Activated CD4-positive, alpha-beta memory T cell treated with anti-CD3 and anti-CD28 coated beads, Interleukin-2, amount 10 ng/mL, durations not matched to agents 7 days and 5 days (primary cell): ENCODE measurements at places on chromosomes 1 and 21. TPM values are rescaled to one million over a fixed set of nuclear protein-coding genes. Genes with fewer than 3 reads are reported as not detected.

DNA sequence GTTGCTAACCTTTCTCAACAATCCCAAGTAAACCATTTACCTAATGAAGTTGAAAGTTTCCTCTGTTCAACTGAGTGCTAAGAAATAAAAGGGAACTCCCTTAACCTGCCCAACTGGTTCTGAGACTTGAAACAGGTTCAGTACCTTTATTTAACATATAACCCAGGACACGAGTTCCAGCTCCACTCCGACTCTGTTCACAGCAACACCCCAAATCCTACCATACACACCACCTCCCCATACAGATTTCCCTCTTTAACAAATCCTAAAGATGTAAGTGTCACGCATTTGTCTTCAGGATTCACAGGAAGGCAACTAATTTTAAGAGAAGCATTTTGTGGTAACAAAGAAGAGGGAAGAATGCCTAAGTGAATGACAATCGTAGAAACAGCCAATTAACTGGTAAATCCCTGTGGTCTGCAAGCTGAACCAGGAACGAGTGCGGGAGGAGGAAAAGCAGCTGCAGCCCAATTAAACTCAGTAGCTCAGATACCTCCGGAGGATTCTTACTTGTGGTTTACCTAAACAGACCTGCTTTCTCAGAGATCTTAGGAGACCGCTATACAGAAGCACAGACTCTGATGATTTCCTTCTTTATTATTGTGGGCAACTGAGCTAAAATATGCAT lies 134.5 kb upstream of the MAGI3 start:
- no peak overlapping the region for H3K27ac ChIP-seq
- peaks cover 35% of the 10 kb centered on the region for H3K27me3 ChIP-seq
- no peaks in the 10 kb centered on the region for H3K36me3 ChIP-seq
- DNase-seq = no peak
- no peak overlapping the region for H3K4me3 ChIP-seq

- no peaks in the 10 kb centered on the region for H3K4me1 ChIP-seq
- peaks cover 30% of the 10 kb centered on the region for H3K27me3 ChIP-seq
- H3K36me3 ChIP-seq = no peaks in the 10 kb centered on the region
- no peak overlapping the region for H3K4me3 ChIP-seq
Observed at GRCh38 chr1:36737038-36737555, 254.4 kb upstream of the CSF3R start.

GRCh38 chr1:66401244-66401643 lies 132.7 kb upstream of the SGIP1 start:
- DNase-seq = no peak
- no peaks in the 10 kb centered on the region for H3K36me3 ChIP-seq
- no peaks in the 10 kb centered on the region for H3K27me3 ChIP-seq
- H3K4me1 ChIP-seq = peaks cover 31% of the 10 kb centered on the region
- no peak overlapping the region for H3K4me3 ChIP-seq
- H3K27ac ChIP-seq = no peak overlapping the region

GRCh38 chr1:201748335-201748734 lies 80.6 kb upstream of the IPO9 start:
- no peak overlapping the region for H3K4me3 ChIP-seq
- no peak overlapping the region for H3K27ac ChIP-seq
- no peaks in the 10 kb centered on the region for H3K36me3 ChIP-seq
- DNase-seq = no peak
- peaks cover 11% of the 10 kb centered on the region for H3K4me1 ChIP-seq

DNA sequence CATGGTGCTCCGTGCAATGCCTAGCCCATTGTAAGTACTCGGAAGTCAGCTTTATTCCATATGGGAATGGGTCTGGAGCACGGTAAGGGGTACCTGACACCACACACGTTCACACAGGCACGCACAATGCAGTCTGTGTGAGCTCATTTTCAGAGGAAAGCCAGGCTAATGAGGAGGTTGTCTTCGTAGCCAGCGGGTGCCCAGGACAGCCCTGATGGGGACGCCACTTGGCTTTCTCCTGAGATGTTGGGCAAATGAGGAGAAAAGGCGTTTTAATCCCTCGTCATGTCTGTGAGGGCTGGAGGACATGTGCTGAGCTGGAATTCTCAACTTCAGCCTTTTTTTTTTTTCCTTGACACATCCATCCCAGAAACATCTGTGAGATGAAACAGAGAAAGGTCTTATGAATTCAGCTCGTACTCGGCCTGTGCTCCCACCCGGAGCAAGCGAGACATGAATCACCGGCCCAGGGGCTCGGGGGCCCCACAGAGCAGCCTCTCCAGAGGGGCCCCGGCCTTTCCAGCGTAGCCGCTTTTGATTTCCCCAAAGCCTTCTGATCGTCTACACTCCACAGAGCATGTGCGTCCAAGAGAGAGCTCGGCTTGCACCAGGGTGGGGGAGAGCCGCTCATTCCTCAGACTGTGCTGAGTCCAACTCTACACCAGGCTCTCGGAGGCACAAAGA lies 125.1 kb downstream of the EPHB2 start:
- no peak overlapping the region for H3K27ac ChIP-seq
- no peaks in the 10 kb centered on the region for H3K36me3 ChIP-seq
- no peak for DNase-seq
- no peaks in the 10 kb centered on the region for H3K4me1 ChIP-seq

- H3K4me3 ChIP-seq = no peak overlapping the region
- H3K4me1 ChIP-seq = peaks cover 3% of the 10 kb centered on the region
- no peaks in the 10 kb centered on the region for H3K36me3 ChIP-seq
Observed at GRCh38 chr1:89429062-89429461, 65.2 kb downstream of the GBP6 start.

DNA sequence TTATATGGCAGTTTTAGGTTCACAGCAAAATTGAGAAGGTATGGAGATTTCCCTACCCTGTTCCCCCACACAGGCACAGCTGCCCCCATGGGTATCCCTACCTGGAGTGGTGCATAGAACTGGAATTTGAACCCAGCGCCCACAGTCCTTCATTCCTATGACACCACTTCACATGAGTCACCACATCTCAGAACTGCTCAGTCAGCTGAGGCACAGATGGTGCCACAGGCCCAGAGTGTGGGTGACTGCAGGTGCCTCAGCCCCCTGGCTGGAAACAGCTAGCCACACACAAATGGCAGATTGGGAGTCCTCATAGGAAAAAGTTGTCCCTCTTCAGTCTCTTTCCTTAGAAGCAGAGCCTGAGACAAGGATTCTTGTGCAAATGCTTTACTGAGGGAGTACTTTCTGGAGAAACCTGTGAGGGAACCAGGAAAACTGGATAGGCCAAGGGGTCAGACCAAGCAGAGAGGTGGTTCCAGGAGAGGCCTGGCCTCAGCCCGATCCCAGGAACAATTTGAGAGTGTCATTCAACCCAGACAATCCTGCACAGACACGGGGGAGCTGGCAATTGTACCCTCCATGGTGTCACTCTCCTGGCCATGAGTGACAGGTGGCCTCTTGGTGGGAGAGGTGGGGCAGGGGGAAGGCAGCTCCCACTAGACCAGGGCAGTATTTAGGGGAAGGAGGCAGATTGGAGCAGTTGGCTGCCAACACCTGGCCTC lies 6.9 kb downstream of the PLA2G2D start:
- peaks cover 6% of the 10 kb centered on the region for H3K27me3 ChIP-seq
- DNase-seq = no peak
- H3K4me3 ChIP-seq = no peak overlapping the region
- H3K4me1 ChIP-seq = no peaks in the 10 kb centered on the region

DNA sequence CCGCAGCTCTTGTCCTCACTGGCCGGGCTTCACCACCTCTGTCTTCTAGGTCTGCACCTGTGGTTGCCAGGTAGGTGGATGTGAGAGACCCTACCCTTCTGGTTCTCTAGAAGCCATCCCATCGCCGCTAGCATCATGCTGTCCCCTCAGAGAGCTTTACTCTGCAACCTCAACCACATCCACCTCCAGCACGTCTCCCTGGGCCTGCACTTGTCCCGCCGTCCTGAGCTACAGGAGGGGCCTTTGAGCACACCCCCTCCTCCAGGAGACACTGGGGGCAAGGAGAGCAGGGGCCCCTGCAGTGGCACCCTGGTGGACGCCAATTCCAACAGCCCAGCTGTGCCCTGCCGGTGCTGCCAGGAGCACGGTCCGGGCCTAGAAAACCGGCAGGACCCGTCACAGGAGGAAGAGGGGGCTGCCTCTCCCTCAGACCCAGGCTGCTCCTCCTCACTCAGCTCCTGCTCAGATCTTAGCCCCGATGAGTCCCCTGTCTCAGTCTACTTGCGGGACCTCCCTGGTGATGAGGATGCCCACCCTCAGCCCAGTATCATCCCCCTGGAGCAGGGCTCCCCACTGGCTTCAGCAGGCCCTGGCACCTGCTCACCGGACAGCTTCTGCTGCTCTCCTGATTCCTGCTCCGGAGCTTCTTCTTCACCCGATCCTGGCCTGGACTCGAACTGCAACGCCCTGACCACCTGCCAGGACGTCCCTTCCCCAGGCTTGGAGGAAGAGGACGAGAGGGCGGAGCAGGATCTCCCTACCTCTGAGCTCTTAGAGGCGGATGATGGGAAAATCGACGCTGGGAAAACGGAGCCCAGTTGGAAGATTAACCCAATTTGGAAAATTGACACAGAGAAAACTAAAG lies 1.2 kb downstream of the RUSC1 start:
- no peak for DNase-seq
- peaks cover 50% of the 10 kb centered on the region for H3K4me1 ChIP-seq
- peak overlapping the region; percentile 66 for H3K4me3 ChIP-seq
- peak overlapping the region; percentile 19 for H3K27ac ChIP-seq

- no peak for DNase-seq
- H3K4me3 ChIP-seq = no peak overlapping the region
- no peaks in the 10 kb centered on the region for H3K36me3 ChIP-seq
- no peaks in the 10 kb centered on the region for H3K4me1 ChIP-seq
- no peak overlapping the region for H3K27ac ChIP-seq
- peaks cover 2% of the 10 kb centered on the region for H3K27me3 ChIP-seq
Observed at GRCh38 chr1:29864431-29865022, 628.2 kb downstream of the PTPRU start.

GRCh38 chr1:54973205-54973921 lies 7.1 kb upstream of the TMEM61 start:
- H3K27me3 ChIP-seq = peaks cover 39% of the 10 kb centered on the region
- no peak overlapping the region for H3K4me3 ChIP-seq

DNA sequence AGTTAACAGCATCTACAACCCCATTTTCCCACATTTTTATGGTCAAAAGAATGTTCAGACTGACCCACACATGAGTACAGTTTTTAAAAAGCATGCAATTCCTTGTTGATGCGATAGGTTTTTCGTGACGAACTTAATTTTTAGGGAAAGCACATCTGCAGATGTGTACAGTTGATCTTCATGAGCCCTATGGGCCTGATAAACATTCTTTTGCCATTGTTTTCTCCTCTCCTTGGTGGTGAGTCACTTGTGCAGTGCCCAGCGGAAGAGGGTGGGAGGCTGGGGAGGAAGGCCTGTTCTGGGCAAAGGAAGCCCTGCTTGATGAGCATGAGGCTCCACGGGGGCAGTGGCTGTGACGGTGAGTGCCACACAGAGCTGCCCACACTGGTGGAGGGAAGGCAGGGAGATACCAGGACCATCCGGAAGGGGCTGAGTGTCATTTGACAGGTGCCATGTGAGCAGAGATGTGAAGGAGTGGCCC lies 5.3 kb downstream of the ARF1 start:
- DNase-seq = peak; percentile 42
- no peaks in the 10 kb centered on the region for H3K27me3 ChIP-seq
- H3K27ac ChIP-seq = peak overlapping the region; percentile 83

DNA sequence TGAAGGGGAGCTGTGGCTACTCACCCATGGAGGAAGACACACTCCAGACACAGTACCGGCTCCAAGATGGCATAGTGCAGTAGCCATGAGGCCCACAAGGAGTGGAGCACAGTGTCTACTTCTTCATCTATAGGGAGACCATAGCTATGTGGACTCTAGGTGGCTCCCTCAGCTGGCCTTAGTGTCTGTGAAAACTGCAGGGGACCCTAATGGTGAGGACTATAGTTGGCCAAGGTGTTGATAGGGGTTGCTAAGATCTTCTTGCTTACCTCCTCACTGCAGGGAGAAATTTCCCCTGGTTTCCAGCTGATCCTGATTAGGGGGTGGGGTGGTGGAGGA lies 58.9 kb downstream of the DIPK1A start:
- no peaks in the 10 kb centered on the region for H3K27me3 ChIP-seq
- peaks cover 17% of the 10 kb centered on the region for H3K4me1 ChIP-seq
- no peak overlapping the region for H3K4me3 ChIP-seq
- H3K36me3 ChIP-seq = peaks cover 25% of the 10 kb centered on the region
- no peak for DNase-seq

DNA sequence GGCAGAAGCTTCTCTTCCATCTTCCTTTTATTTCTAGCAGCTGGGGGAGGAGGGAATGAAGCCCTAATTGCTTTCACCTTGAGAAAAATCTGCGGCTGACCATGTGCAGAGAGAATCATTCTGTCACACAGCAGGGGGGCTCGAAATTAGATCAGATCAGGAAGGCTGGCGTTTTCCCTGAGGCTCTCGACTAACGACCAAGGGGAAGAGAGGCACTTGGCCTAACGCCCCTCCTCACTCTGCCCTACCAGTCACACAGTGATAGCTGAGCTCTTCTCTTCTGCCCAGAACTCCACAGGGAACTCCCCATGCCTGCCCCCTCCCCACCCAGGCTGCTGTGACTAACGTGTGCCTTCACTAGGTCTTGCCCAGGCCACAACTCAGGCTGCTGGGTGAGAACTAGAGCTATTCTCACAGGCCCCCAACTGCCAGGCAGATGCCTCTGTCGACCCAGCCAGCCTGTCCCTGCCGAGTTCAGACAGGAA lies 26.5 kb upstream of the KHDRBS1 start:
- H3K4me3 ChIP-seq = no peak overlapping the region
- no peak overlapping the region for H3K27ac ChIP-seq
- peaks cover 13% of the 10 kb centered on the region for H3K36me3 ChIP-seq
- no peaks in the 10 kb centered on the region for H3K27me3 ChIP-seq
- no peak for DNase-seq
- H3K4me1 ChIP-seq = peaks cover 45% of the 10 kb centered on the region

DNA sequence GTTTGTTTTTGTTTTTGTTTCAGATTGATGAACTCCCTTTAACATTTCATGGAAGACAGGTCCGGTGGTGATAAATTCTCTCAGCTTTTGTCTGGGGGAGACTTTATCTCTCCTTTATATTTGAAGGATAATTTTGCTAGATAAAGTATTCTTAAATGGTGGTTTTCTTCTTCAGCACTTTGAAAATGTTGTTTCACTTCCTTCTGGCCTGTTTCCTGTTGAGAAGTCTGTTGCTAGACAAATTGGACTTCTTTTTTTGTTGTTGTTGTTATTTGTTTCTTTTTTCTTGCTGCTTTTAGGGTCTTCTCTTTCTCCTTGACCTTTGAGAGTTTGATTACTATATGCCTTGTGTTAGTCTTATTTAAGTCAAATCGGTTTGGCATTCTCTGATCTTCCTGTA lies 50.8 kb downstream of the CRP start:
- no peak overlapping the region for H3K4me3 ChIP-seq
- H3K27ac ChIP-seq = no peak overlapping the region
- peaks cover 3% of the 10 kb centered on the region for H3K27me3 ChIP-seq

DNA sequence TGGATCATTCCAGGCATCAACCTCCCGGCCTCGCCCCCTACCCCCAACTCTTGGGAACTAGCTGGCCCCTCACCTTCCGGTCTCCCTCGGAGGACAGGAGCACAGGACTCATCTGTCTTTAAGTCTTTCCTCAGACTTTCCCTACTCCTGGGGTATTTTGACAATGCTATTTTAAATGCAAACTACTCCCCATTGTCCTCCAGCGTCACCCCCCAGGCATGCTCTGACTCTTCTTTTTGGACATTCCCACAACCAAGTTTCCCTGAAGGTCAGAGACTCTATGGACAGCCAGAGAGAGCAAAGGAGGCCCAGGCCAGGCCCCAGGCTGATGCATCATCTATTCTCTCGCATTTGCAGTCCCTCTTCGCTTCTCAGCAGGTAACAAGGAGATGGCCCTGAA lies 424.3 kb downstream of the PCP4 start:
- H3K27ac ChIP-seq = no peak overlapping the region
- DNase-seq = no peak
- H3K4me1 ChIP-seq = no peaks in the 10 kb centered on the region

FCRL5 gene
- total RNA-seq = not detected

LAMB3 gene
- 4.4 TPM for total RNA-seq

SLAMF8 gene
- total RNA-seq = 0.15 TPM

PLXNA2 gene
- total RNA-seq = 0.43 TPM

MMP23B gene
- 0.63 TPM for total RNA-seq

CTTNBP2NL gene
- total RNA-seq = 3.4 TPM
